GM12878 (cell line): ENCODE measurements at places on chromosomes 7 and 10. TPM values are rescaled to one million over a fixed set of nuclear protein-coding genes. Genes with fewer than 3 reads are reported as not detected.
A peak's percentile ranks its signal among the peaks of the same experiment; 100 is the strongest.

- H3K36me3 ChIP-seq = no peaks in the 10 kb centered on the region
- H3K4me3 ChIP-seq = no peak overlapping the region
- H3K4me1 ChIP-seq = no peaks in the 10 kb centered on the region
- DNase-seq = no peak
Measured at GRCh38 chr7:7416031-7416858, 119.4 kb downstream of the COL28A1 start.

DNA sequence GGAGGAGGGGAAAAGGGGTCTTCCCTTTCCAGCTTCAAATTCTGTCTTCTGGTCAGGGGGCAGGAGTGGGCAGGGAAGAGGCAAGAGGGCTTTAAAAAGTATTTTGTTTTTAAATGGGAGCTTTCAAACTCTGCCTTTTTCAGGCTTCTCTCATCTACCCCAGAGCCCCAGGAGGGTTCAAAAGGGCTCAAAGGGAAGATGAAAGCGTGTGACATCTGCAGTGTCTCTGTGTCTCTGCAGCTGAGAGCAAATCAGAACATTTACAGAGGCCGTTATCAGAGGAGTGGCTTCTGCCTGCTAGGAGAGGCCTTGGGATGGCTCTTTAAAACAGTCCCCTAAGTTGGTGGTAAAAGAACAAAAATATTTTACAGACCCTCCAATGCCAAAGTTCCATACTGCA lies 30.3 kb downstream of the TRIM8 start:
- H3K27me3 ChIP-seq = no peaks in the 10 kb centered on the region
- no peaks in the 10 kb centered on the region for H3K36me3 ChIP-seq
- H3K4me1 ChIP-seq = peaks cover 29% of the 10 kb centered on the region
- no peak for DNase-seq
- H3K4me3 ChIP-seq = no peak overlapping the region; the same call in 1 of the 2 replicates

DNA sequence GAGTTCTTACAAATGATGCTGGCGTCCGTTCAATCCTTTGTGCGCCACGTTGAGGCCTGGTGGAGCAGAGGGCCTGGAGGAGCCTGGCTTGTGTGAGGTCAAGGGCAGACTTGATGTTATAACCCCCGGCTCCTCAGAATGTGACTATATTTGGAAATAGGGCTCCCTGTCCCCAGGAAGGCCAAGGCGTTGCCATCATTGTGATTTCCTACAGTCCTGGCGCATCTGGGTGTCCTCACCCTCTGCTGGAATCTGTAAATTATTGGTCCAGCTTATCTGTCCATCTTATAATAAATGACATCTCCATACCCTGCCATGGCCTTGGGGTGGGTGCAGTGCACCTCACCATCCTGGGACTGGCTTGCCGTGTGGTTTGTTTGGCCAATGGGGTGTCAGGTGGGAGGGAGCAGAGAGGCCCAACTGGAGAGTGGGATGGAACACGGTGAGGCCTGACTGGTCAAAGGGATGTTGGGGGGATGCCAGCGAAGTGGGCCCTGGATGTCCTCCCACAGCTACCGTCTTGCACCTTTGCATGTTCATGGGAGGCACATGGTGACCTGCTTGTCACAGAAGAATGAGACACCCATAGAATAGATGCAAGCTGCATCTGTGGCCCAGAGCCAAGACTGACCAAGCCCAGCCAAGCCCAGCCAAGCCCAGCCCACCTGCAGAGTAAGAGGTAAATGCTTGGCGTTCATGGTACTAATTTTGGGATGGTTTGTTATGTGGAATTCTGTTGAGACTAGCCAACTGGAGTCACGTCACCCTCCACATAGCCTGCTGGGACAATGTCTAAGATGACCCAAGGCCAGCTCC lies 11.1 kb upstream of the LRRC27 start:
- no peaks in the 10 kb centered on the region for H3K27me3 ChIP-seq
- no peaks in the 10 kb centered on the region for H3K36me3 ChIP-seq
- 0 out of 2 replicates have a peak overlapping the region, but pooled peaks have one; percentile 17 for H3K27ac ChIP-seq
- no peak for DNase-seq
- no peak overlapping the region for H3K4me3 ChIP-seq

- no peak overlapping the region for H3K27ac ChIP-seq
- no peak for DNase-seq
- no peak overlapping the region for H3K4me3 ChIP-seq
- H3K27me3 ChIP-seq = no peaks in the 10 kb centered on the region; the same call in 1 of the 2 replicates
- H3K4me1 ChIP-seq = no peaks in the 10 kb centered on the region
- no peaks in the 10 kb centered on the region for H3K36me3 ChIP-seq
Measured at GRCh38 chr7:55024776-55025175, 6.0 kb downstream of the EGFR start.

DNA sequence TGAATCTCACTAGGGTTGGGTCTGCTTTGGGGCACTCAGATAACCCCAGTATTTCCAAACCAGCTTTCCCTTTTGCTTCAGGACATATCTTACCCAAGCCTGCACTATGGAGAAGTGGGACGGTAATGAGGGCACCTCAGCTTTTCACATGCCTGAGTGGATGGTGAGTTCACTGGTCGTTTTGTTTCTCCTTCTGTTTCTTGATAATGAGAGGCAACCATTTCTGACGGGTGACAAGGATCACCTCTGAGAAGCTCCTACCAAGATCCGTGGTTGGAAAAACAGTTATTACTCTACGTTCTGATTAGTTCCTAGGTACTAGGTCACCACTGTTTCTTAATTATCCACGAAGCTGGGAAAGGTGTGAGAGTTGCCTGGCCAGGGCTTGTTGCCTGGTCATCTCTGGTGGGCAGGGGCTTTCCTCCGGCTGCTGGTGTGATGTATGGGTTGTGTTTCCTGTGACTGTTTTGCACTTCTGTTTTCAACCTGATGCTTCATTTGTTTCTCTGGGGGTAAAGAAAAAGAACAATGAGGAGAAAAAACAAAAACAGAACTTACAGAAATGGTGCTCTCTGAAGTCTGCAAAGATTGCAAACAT lies 65.7 kb upstream of the STRIP2 start:
- no peaks in the 10 kb centered on the region for H3K36me3 ChIP-seq
- peak overlapping the region; percentile 92 for H3K27ac ChIP-seq
- H3K4me1 ChIP-seq = peaks cover 10% of the 10 kb centered on the region; the same call in 1 of the 2 replicates
- DNase-seq = peak; percentile 55
- H3K4me3 ChIP-seq = peak overlapping the region; percentile 45
- no peaks in the 10 kb centered on the region for H3K27me3 ChIP-seq

- H3K4me3 ChIP-seq = peak overlapping the region; percentile 95
- H3K4me1 ChIP-seq = peaks cover 18% of the 10 kb centered on the region
Measured at GRCh38 chr10:22315455-22316285, 518 bp upstream of the COMMD3 start.

DNA sequence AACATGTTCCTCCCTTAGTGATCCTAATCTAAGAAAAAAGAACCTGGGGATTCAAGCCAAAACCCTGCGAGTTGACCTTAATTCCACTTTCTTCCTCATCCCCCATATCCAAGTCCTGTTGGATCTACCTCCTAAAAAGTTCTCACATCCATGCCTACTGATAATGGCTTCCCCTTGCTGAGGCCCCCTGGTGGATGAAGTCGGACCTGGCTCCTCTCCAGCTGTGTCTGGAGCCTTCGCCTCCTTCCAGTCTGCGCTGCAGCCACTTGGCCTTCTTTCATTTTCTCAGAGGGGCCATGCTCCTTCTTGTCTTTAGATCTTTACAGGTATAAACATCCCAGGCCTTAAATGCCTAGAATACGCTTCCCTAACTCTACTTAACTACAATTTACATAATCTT lies 8.1 kb downstream of the PDE1C start:
- H3K27me3 ChIP-seq = no peaks in the 10 kb centered on the region; the same call in 1 of the 2 replicates
- H3K4me3 ChIP-seq = no peak overlapping the region
- H3K36me3 ChIP-seq = no peaks in the 10 kb centered on the region
- H3K27ac ChIP-seq = no peak overlapping the region

- no peaks in the 10 kb centered on the region for H3K4me1 ChIP-seq
- H3K36me3 ChIP-seq = no peaks in the 10 kb centered on the region
- no peak overlapping the region for H3K4me3 ChIP-seq
- DNase-seq = no peak
- no peaks in the 10 kb centered on the region for H3K27me3 ChIP-seq
Measured at GRCh38 chr10:31622978-31623377, 304.0 kb downstream of the ZEB1 start.

DNA sequence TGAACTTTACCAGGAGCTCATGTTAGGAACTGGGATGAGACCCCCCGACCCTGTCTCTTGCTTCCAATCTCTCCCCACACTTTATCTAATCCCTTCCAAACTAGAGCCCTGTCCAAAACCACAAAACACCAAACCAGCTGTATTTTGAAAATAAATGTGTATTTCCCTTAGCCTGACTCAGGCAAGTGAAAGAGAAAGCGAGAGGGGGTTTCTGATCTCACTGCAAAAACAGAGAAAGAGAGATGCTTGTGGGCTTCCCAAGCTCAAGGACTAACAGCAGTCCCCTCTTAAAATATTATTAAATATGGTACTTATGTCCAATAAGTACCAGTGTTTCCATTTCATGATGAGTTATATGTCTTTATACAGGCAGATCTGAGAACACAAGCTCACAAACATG lies 122.0 kb downstream of the AGMO start:
- no peak overlapping the region for H3K27ac ChIP-seq
- no peaks in the 10 kb centered on the region for H3K4me1 ChIP-seq
- H3K36me3 ChIP-seq = no peaks in the 10 kb centered on the region
- H3K27me3 ChIP-seq = no peaks in the 10 kb centered on the region
- no peak for DNase-seq
- no peak overlapping the region for H3K4me3 ChIP-seq

- H3K4me1 ChIP-seq = no peaks in the 10 kb centered on the region
Measured at GRCh38 chr10:126175641-126176262, 212.5 kb downstream of the ADAM12 start.

Gene TSPAN33
- 113 and 122 TPM in 2 replicates for total RNA-seq

Gene UCMA
- total RNA-seq = not detected in 2 replicates

Gene DCLRE1A
- total RNA-seq = 11.4 and 12.9 TPM in 2 replicates

Gene AP5Z1
- total RNA-seq = 35.3 and 43.4 TPM in 2 replicates

Gene FAM25A
- not detected in 2 replicates for total RNA-seq

Gene GDF10
- total RNA-seq = not detected in 2 replicates
